ENCODE measurements at places on chromosomes 16 and 17.

DNA sequence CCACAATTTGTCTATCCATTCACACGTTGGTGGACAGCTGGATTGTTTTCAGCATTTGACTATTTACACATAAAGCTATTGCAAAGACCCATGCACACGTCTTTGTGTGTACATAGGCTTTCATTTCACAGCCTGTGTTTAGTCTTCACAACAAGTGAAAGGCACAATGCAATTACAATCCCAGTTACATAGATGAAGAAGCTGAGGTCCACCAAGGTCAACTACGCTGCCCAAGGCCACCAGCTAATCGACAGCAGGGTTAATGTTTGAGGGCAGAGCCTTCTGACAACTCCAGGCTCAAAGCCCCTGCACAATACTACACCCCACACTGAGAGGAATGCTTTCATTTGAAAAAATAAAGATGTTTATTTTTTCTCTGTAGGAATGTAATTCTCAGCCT, 93.6 kb upstream of the CDH13 start:
- no peak for DNase-seq

GRCh38 chr16:79816081-79816497, 215.6 kb upstream of the MAF start:
- DNase-seq: no peak

- DNase-seq: no peak
Measured at GRCh38 chr16:68972013-68972412, 128.7 kb downstream of the TANGO6 start.

DNA sequence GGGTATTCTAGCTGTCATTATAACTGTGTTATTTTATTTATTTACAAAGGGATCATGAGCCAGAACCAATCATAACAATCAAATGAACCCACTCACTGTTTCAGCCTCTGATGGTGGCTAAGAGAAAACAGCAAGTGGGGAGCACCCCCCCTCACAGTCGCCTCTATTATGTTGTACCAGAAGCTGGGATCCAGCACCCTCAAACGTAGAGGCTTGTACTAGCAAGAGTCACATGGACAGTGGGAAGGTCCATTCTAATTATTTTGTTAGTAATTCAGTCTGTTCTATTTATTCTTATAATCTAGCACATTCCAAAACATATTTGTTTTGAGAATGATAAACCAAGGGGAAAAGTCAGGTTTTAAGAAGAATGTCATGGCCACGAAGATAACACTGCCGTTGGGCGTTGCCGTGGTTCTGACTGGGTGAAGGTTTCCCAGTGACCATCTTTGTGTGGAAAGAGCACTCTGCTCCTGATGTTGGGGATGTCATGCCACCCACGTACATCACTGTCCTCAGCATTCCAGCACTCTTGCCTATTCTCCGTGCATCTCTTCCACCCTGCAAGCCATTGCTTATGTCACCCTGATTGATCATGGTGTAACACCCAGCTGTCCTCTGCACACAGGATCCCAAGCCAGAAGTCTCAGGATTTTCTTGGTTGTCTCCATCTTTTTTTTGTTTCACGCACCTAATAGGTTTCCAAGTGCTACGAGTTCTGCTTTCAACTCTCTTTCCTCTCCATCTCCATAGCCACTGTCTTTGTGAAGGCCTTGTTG, 205.8 kb downstream of the PRKCA start:
- DNase-seq: no peak

DNA sequence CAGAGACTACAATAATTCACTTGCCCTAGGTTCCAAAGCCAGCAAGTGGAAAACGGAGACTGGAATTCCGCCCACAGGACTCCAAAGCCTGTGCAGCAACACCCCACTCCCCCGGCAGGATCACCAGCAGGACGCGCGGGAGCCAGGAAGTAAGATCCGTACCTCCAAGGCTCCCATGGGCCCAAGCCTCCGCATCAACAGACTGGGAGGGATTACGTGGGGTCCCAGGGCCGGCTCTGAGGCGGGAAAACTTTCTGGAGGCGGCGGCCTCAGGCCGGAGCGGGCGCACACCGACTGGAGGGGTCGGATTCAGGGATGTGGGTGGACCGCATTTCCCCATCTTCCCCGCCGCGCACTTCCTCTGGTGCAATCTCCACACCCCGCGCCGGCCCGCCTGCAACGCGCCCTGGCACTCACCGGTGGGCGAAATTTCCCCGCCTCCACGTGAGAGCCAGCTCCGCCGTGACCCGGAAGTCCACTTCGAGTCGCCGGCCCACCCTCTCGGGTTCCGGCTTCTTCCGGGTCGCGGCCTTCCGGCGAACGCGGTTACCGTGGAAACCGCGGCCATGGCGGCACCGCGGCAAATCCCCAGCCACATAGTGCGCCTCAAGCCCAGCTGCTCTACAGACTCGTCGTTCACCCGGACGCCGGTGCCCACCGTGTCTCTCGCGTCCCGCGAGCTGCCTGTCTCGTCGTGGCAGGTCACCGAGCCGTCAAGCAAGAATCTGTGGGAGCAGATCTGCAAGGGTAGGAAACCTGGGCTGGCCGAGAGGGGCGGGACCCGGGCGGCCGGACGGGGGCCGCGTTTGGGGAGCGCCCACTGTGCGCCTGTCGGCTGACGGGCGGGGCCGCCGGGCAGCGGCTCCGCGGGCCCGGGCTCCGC, at the start of the genes IQCK and KNOP1:
IQCK (plus strand) TSS at position 531 of the 883 bp plus-strand sequence; CDS start at position 567, 36 bp downstream.
KNOP1 (minus strand) TSS at position 487 of the 883 bp plus-strand sequence. CDS start 3,192 bp downstream, outside the sequence.
- peak; percentile 92 for DNase-seq

DNA sequence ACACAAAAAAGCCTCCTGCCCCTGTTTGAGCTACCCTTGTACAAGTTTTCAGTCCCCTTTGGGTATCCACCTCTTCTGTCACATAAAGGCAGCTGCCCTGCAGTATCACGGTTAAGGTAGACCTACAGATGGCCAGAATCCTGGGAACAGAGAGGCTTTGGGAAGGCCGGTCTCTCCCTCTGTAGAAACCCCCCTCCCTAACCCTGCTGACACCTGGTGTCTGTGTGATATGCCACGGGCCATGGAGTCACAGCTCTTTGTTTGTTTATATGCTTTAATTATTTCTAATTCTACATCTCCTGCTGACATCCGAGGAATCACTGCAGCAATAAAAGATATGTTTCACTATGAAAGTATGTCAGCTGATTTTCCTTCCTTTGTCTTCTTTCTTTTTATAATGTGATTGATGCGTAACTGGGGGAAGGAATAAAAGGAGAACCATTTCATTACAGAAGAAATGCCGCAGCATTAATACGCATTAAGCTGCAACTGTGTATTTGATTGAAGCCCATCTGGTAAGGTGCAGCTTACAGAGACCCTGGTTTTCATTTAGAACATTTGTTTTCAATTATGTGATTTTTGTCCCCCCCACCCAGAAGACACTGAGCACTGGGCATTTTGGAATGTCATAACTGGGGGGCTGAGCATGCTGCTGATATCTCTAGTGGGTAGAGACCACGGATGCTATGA, 142.1 kb downstream of the SLC39A11 start:
- no peak for DNase-seq

GRCh38 chr17:1568950-1569810, 6.6 kb upstream of the PITPNA start:
- DNase-seq: no peak

GRCh38 chr17:51739245-51739886, 419.1 kb downstream of the CA10 start:
- no peak for DNase-seq

DNA sequence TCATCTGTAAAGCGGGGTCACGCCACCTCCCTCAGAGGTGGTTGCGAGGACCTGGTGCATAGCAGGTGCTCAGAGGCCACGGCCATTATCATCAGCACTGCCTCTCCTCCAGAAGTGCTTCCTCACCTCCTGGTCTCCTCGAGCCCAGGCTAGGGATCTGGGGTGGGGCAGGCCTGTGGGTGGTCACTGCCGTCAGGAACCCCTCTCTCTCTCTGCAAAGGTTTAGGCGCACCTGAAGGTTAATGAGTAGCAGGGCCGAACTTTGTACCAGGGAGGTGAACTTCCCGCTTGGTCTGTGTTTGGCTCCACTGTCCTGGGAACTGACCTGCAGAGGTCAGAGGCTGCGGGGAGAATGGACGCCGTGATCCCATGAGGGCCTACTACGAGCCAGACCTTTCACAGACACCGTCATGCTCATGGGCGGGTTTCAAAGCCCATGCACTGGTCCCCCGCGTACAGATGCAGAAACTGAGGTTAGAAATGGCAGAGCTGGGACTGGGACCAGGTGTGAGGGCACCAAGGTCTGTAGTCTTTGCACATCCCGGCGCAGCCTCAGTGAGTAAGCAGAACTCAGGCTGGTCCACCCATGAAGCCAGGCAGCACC, 13.8 kb downstream of the JUP start:
- no peak for DNase-seq

DNA sequence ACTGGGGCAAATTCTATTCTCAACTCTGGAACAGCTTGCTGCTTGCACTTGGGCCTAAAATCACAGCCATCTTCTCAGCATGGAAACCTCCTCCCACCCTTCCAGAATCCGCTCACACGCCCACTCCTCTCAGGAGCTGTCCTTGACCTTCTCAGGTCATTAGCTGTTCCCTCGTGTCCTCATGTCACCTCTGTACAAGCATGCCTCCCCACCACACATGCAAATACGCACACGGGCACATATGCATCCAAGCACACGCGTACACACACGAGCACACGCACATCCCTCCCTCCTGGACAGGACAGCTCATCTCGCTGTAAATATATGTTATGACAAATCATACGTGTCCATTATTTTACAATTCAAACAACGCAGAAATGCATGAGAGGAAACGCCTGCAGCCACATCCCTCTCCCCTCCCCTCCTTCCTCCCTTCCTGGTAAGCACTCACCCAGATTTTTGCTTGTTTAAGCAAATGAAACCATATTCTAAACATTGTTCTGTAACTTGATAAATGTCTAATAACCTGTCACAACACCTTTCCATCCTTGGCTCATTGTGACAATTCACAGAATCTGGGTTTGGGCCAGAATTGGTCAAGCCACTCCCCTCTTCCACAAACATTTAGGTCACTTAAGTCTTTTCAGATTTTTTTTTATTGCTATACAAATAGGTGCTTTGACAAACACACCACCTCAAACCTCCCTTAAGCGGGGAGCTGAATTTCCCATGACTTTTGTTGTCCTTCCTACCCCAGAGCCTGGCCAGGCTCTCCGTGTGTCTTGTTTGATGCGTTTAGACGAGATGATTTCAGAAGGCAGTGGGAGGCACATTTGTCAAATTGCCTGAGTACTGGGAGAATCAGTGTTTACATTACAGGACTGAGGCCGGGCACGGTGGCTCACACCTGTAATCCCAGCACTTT, 41.7 kb downstream of the DNAH17 start:
- no peak for DNase-seq

- no peak for DNase-seq
Measured at GRCh38 chr17:77928519-77929179, 29.9 kb upstream of the TNRC6C start.

- DNase-seq: no peak
Measured at GRCh38 chr17:34424814-34425491, 61.9 kb upstream of the CCL1 start.

DNA sequence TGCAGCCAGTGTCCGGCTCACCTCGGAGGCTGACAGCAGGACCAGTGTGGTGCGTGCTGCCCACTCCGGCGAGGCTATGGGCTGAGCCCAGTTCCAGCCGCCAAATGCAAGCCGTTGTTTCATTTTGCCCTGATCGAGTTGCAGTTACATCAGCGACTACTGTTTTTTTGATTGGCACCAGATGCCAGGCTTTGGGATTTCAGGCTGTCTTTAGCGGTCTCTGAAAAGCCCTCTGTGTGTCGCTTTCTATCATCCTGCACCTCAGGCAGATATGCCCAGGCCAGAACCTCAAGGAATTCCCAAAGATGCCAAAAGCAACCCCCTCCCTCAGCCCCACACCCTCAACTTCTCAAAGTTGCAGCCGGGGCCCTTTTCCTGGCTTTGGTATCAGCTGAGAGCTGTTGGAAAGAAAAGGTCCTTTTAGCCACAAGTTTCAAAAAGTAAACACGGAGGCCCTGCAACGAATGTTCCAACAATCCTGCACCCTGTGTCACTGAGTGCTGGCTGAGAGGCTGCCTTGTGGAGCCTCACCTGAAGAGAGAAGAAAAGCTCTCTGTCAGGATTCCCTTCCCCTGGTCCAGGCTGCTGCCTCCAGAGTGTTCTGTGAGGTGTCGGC, 58.9 kb downstream of the WWP2 start:
- no peak for DNase-seq

- no peak for DNase-seq
Measured at GRCh38 chr17:58357312-58358297, 5.6 kb upstream of the SUPT4H1 start.

GRCh38 chr17:76147211-76148014, 6.4 kb upstream of the FOXJ1 start:
- DNase-seq: no peak

DNA sequence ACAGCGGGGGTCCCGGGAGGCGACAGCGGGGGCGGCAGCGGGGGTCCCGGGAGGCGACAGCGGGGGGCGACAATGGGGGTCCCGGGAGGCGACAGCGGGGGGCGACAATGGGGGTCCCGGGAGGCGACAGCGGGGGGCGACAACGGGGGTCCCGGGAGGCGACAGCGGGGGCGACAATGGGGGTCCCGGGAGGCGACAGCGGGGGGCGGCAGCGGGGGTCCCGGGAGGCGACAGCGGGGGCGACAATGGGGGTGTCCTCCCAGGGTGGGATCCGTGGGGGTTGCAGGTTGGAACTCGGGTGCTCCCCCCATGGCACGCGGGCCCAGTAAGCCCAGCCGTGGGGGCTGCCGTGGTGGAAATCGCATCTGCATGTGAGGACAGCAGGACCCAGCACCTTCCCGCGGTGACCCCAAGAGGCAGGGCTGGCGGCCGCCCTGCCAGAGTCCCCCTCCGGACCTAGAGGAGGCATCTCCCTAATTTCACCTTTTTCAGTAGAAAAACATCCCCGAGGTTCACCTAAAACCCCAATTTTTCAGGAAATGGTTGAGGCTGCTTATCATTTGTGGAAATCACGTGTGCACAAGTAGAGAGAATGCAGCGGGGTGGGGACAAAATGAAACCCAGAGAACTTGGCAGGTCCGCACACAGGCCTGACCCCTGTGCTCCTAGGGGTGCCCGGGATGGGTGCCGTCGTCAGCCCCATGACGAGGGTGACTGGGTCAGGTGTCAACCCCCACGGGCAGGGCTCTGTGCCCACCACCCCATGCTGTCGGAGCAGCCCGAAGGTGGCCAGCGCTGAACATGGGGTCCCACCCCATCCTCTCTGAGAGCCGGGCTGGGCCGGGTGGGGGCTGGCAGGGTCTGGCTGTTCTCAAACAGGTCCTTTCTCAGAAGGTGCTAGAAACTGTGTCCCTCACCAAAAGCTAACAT, 10.5 kb upstream of the METRNL start:
- DNase-seq: no peak

Measured in activated T-cell treated with anti-CD3 and anti-CD28 coated beads, Interleukin-2, amount 50 U/mL, for 48 hours (primary cell).